Activated T-helper 1 cell treated with Interleukin-2 at 50 U/mL for 16 hours (primary cell): ENCODE measurements at places on chromosomes 11 and 22.

- no peak for DNase-seq
These were observed 40.8 kb downstream of the APOL1 start for GRCh38 chr22:36293606-36294292.

DNA sequence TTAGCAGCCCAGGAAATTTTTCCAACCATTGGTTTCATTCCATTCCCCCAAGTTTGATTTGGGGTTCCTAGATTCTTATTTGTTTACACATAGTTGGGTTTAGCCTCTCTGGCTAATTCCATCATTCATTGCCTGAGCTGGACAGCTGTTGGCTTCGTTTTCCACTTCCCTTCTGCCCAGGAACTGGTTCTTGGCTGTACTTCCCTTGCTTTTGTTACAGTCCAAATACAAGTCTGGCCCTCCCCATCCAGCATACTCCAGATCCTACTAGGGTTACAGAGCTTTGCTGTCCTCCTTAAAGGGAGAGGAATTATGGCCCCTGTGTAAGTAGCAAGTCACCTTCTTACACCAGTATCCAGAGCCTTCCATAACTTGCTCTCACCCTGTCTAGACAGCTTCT, 356.3 kb downstream of the FAT3 start:
- no peak for DNase-seq

DNA sequence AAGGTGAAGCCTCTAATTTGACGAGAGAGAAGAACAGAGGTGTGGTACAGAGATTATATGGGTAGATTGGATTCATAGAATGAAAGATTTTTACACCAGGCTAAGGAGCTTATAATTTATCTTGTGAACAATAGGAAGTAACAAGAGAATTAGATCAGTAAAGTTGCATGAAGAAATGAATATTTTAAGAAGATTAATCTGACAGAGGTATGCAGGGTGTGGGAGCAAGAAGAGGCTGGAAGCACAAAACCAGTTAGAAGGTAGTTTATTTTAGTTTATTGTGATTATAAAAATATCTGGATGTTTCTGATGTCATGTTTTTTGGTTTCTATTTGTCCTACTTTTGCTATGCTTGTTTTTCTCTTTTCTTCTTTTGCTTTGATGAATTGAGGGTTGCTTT, 15.7 kb downstream of the SLC5A12 start:
- DNase-seq, result no peak

DNA sequence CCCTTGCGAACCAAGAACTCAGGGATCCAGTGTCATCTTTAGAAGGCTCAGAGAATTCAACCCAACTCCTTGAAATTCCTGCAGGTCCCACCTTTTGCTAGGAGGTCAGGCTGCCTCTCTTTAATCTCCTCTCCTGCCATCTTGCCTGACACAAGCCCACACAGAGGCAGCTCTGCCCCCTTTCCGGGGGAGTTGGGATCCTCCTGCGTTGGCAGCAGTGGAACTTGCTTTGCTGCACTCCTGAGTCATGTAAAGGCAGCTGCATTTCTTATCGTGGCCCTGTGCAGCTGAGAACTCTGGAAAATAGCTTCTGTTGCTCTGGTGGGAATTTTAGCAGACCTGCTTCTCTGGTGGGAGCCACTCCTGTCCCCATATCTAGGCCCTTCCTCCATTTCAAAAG, 142.3 kb upstream of the TBCEL start:
- DNase-seq, result no peak

DNA sequence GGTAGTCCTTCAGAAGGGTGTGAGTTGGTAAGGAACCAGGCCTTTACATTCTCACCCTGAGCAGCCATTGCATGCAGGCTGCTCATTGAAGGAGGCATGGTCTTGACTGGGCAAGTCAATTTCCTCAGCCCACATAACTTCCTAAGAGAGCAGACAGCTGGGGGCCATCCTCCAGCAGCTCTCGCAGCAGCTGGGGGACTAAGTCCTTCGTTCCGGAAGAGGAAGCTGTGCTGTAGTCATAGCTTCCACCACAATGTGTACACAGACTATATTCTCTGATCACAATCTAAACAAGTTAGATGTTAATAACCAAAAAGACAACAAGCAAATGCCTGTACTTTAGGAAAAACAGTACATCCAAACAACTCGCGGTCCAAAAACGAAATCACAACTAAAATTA, 30.1 kb upstream of the MPPED1 start:
- DNase-seq, result no peak

DNA sequence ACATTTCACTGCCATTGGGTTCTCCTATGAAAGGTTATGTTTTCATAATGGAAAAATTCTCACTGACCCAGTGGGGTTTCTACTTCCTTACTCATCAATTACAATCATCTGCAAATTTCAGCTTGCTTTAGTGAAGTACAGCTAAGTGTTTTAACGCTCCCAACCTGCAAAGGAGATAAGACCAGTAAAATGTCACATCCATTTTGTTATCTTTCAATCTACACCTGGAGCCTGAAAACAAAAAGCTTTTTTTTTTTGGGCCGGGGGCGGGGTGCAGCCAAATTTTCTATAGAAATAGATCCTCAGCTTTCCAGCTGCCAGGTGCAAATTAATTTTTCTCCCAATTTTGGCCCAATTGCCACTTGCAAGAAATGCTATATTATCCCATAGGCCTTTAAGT, 40.6 kb downstream of the CADM1 start:
- no peak for DNase-seq

GRCh38 chr11:113106507-113106906, 145.3 kb downstream of the NCAM1 start:
- no peak for DNase-seq

GRCh38 chr11:113317339-113317738, 3.0 kb downstream of the TTC12 start:
- DNase-seq, result no peak

GRCh38 chr11:31199378-31199777, 170.2 kb downstream of the DCDC1 start:
- no peak for DNase-seq

DNA sequence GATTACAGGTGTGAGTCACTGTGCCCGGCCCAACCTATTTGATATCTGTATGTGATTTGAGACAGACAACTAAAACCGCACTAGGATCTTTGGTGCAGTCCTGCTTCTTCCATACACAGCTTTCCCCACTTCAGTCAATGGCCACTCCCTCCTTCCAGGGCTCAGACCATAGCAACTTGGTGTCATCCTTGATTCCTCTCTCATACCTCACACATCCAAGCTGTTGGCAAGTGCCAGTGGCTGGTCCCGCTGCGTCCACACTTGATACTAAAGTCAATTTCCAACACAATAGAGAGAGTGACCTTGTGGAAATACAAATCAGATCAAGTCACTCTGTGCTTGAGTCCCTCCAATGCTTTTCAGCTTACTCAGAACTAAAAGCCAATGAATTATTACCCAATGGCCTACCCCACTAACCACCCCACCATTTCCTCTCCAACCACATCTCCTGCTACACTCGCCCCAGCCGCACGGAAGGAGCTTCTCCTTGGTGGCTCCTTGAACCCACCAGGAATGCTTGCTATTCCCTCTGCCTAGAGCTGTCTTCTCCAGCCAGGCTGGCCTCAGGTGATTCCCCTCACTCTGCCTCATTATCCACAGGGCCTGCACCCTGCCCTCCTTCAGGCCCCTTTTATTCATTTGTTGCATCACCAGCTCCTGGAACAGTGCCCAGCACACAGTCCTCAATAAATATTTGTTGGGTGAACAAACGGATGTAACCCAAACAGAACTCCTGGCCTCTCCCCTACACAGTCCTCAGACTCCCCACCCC, 12.9 kb downstream of the ABTB2 start:
- DNase-seq, result no peak

GRCh38 chr11:103842795-103843194, 193.6 kb upstream of the DDI1 start:
- no peak for DNase-seq

GRCh38 chr11:1203505-1204271, 19.2 kb upstream of the MUC5B start:
- DNase-seq, result no peak

DNA sequence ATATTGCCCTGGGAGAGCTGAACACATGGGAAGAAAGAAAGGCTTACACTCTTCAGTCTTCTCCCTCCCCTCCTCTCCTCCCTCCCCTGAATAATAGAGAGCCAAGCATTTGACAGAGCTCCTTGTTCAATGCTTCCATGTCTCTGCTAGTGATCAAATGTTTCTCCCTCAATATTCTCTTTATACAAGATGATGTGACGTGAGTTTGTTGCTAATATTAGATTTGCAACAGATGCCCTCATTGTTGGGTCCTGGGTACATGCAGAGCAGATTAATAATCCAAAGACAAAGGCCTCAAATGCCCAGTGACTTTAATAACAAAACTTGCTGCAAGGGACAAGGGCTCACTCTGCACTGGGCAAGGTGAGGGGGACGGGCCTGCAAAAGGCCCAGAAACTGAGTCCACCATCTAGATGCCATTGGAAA, 7.1 kb upstream of the ENDOD1 start:
- no peak for DNase-seq

GRCh38 chr11:111413849-111414248, 34.8 kb upstream of the POU2AF1 start:
- no peak for DNase-seq

DNA sequence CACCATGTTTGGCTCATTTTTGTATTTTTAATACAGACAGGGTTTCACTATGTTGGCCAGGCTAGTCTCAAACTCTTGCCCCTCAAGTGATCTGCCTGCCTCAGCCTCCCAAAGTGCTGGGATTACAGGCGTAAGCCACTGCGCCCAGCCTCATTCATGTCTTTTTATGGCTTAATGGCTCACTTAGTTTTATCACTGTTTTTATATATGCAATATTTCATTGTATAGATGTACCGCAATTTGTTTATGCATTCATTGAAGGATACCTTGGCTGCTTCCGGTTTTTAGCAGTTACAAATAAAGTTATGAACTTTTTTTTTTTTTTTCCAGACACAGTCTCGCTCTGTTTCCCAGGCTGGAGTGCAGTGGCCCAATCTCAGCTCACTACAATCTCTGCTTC, 5.5 kb upstream of the TCN2 start:
- DNase-seq, result no peak

- no peak for DNase-seq
These were observed 273.5 kb downstream of the ST3GAL4 start for GRCh38 chr11:126628790-126629621.

GRCh38 chr11:95341221-95341620, 110.2 kb upstream of the SESN3 start:
- DNase-seq, result no peak

DNA sequence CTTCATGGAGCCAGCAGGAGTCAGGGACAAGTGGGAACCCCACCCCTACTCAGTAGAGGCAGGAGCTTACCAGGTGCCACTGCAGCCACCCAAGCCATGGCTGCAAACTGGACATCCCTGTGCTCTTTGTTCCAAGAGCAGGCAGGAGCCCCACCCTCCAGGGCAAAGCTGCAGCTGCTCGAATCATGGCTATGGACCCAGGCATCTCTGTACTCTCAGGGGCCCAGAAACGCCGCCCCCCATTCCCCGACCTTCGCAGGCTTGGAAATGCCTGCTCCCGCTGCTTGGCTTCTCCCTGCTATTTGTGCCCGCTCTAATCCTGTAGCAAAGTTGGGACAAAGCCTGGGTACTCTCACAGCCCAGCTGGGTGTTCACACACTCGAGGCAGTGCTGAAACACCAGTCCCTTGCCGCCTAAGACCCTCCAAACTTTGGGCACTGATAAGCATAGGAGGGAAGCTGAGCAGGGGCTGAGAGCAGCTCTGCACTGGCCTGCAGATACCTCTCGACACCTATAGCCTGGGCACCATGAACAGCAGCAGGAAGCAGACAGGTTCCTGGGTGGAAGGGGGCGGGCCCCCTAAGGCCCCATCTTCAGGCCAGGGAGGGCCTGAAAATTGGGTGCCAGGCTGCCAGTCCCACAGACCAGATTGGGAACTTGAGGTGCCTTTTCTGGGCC, 402.4 kb downstream of the LRRC4C start:
- no peak for DNase-seq

- DNase-seq, result no peak
These were observed 97.1 kb downstream of the KCNQ1 start for GRCh38 chr11:2541881-2542361.

GRCh38 chr22:29810216-29810615, 27.9 kb downstream of the ASCC2 start:
- no peak for DNase-seq

DNA sequence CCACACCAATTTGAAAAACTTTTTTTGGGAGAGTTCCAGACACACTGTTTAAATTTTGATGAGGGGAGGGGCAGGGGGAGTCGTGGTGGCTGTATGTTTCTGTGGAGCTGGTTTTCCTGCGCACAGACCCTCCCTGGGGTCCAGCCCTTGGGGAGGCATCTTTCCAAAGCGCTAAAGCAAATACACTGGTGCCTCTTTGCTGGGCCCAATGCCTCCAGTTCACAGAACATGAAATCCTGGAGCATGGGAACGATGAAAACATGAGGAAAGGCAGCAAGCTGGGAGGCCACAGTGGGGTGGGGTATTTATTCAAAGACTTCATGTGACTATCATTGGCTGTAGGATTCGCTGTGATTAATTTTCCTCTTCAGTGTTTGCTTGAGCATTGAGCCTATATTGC, 135.3 kb downstream of the CCDC34 start:
- DNase-seq, result no peak

DNA sequence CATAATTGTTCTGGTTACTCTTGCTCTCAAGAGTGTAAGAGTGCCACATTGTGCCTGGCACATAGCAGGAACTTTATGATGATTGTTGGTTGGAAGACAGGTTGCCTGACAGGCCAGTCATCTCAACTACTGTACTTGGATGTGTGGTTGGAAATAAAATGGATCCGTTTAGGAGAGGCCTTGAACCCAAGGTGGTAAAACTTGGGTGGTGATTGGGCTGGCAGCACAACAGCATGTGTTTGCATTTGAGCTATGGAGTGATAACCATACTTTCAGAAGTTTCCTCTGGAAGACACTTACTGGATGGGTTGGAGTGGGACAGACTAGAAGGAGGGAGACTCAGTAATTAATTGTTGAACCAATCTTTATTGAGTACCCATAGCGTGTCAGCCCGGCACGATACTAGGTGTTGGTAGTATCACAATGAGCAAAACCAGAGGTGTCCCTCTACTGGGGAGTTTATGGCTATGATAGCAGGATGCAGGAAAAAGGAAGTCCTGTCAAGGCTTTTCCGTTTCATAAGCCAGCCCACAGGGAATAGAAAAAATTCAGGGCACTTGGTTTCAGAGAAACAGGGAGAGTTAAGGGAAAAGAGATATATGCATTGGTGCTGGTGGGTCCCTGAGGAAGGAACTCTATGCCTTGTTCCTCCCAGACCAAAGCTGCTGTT, 3.1 kb upstream of the TMEM109 start:
- DNase-seq, result no peak

GRCh38 chr11:115220423-115220822, 283.8 kb downstream of the CADM1 start:
- no peak for DNase-seq

- no peak for DNase-seq
These were observed 1307.5 kb upstream of the TENM4 start for GRCh38 chr11:80748207-80748925.

DNA sequence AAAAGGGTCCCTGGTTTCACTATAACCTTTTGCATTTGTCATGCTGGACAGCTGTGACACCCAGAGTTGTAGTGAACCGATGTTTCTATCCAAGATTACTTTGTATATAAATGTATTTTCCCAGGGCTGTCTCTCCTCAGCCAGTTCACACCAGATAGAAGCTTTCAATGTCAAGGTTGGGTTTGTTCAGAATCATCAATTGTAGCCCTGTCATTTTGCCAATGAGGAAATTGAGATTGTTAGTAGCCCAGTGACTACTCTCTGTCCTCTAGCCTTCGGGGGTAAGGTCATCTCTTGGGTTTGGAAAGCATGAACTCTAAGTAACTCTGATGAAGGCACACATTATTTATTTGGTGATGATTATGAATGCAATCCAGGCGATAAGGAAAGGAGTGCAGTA, 165.6 kb downstream of the DBX1 start:
- DNase-seq, result no peak

GRCh38 chr11:5283086-5283485, 13.3 kb upstream of the HBE1 start:
- DNase-seq, result no peak

- DNase-seq, result no peak
These were observed 21.9 kb downstream of the SAMM50 start for GRCh38 chr22:43976861-43977795.
